CD4-positive, alpha-beta T cell (primary cell): ENCODE measurements at places on chromosomes 16 and 17.

- peak; percentile 35 for DNase-seq
These were observed 1.1 kb upstream of the TFAP4 start for GRCh38 chr16:4273858-4274311.

GRCh38 chr17:4951486-4951885, 567 bp downstream of the ENO3 start:
- DNase-seq, result no peak

DNA sequence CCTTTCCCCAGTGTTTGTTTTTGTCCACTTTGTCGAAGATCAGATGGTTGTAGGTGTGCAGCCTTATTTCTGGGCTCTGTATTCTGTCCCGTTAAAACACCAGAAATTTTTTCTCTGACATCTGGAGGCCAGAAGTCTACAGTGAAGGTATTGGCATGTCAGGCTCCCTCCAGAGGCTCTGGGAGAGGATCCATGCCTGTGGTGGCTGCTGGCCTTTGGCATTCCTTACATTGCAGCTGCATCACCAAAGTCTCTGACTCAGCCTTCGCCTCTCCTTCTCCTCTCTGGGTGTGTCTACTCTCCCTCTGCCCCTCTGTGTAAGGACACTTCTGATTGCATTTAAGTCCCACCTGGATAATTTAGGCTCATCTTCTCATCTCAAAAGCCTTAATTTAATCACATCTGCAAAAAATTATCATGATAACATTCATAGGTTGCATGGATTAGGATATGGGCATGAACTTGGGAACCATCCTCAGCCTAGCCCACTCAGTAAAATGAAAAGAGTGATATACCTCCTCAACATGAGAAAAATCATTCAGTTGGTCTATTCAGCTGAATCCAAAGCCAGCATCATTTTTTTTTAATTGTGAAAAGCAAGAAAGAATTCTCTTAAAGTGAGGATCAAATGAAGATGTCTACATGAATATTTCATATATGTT, 78.0 kb downstream of the MAP2K6 start:
- no peak for DNase-seq

GRCh38 chr17:79650861-79651260, 40.0 kb upstream of the RBFOX3 start:
- DNase-seq, result no peak

- DNase-seq, result peak; percentile 77
These were observed 12.7 kb downstream of the SLC35B1 start for GRCh38 chr17:49694847-49695697.

DNA sequence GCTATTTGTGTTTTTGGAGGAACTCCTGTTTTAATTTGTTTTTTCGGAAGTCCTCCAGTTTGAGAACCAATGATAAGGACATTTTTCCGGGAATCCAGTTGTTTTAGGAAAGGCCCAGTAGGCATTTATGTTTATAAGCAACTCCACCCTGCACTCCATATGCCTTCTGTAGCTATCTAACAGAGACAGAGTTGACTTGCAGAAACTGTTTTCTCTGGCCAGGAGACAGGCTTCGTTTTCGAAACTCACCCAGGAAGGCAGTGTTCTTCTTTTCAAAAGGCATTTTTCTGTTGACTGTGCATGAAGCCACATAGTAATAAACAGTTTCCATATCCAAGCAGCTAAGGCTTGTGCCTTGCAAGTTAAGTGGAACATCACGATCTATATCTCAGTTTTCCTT, 587.1 kb downstream of the WWOX start:
- DNase-seq, result no peak

DNA sequence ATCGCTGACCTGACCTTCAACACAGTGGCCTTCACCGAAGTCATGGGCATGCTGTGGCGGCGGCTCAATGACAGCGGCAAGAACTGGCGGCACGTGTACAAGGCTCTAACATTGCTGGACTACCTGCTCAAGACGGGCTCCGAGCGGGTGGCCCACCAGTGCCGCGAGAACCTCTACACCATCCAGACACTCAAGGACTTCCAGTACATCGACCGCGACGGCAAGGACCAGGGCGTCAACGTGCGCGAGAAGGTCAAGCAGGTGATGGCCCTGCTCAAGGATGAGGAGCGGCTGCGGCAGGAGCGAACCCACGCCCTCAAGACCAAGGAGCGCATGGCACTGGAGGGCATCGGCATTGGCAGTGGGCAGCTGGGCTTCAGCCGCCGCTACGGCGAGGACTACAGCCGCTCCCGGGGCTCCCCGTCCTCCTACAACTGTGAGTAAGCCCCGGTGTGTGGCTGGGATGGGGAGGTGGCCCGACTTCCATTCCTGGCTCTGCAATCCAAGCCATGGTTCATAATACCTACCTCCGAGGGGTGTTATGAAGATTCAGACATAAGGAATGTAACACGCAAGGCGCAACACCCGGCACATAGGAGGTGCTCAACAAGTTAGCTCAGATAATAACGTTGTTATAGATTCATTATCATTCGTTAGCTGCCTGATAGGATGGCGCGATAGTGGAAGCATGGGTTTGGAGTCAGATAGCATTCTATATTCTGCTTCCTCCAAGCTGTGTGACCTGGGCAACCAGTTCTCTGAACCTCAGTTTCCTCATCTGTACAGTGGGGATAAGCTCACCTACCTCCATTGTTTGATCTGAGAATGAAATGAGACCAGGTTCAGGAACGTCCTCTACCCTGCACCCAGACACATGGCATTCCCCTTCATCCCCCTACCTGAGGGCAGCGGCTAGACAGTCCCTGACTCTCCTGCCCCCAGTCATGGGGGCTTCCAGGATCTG, 4.4 kb downstream of the EPN3 start:
- no peak for DNase-seq

- no peak for DNase-seq
These were observed 1080.1 kb upstream of the RBFOX1 start for GRCh38 chr16:6252541-6252940.
